ENCODE measurements at places on chromosomes 7 and 10. TPM values are rescaled to one million over a fixed set of nuclear protein-coding genes. Genes with fewer than 3 reads are reported as not detected.

The PEX1 gene
- total RNA-seq: 61.4 TPM

The GPR85 gene
- 106 TPM for total RNA-seq

The SRRM3 gene
- total RNA-seq: 15.2 TPM

The ZPBP gene
- 0.92 TPM for total RNA-seq

Data from diencephalon (tissue), 1 donor.